T47D (cell line): ENCODE measurements at places on chromosomes 5 and 9.

GRCh38 chr5:128673411-128673957, 135.4 kb upstream of the FBN2 start:
- DNase-seq: no peak

DNA sequence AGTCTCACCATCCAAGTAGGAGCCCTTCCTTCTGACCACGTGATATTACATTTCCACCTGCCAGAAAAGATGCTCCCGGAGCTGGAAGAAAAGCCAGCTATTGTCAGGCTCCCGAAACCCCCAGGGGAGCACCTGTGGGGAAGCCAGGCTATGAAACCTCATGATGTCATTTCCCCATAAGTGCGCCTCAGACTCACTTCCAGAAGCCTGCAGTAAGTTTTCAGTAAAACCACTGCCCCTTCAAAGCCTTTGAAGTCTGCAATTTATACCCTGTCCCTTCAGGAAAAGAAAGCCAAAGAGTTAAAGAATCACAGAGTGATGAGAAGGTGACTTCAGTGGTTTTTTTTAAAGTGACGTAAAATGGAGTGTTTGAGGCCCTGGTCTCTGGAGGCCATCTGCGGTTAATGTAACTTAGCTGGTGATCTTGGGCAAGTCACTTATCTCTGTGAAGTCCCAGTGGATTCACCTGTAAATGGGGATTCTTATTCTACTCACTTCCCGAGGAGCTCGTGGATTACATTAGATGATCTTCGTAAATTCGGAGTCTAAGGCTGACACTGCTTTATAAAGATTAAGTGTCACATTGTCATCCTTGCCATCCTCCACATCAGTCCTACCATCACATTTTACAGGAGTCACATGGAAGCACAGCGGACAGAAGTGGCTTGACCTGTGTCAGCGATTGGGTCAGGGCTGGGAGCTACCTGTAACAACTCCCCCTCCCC, 2.6 kb upstream of the SEMA6A start:
- DNase-seq: no peak

GRCh38 chr5:108046955-108047670, 334.8 kb downstream of the FBXL17 start:
- no peak for DNase-seq

- DNase-seq: no peak
Observed at GRCh38 chr5:131297886-131298285, 34.0 kb downstream of the CDC42SE2 start.

DNA sequence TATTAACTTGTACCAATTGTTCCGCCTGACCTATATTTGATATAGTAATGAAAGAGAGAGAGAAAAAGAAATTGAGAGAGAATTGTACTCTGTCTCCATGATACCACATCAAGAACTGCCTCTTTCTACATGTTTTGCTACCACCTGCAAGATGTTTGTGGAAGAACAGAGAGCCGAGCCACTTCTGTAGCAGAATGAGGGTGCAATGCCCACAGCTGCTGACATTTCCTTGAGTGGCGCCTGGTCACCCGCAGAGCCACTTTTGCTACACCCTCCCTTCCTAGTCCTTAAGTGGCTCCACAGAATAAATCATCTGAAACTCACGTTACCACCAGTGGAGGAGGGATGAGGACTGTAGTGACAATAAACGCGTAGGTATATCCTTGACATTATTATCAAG, 17.1 kb upstream of the FAM81B start:
- no peak for DNase-seq

DNA sequence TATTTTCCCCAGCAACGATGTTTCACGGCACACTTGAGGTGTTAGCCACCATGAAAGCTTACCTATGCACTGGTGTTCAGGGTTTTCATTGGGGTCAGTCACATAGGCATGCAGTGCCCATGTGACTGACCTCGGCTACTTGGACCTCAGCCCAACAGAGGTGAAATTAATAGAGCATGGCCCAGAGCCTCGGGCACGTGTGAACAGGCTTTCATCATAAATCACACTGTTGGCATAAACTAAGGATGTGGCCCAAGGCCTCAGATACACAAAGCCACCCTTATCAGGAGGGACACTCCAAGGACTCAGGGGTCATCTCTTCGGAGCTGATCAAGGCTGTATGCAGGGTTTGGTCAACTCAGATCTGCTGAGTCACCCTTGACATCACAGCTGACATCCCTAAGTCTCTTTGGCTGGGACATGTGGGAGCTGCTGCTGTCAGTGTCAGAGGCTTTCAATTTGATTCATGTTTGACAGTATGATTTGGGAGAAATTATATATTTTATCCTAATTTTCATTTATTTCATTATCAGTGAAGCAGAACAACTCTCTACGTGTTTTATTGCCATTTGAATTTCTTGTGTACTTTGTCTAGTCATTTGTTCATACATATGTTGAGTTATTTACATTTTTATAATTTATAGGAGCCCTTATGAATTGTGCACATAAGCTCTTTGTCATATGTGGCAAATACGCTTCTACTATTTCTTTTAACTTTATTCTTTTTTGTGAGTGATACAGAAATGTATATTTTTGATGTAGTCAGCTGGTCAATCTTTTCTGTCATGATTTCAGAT, 59.7 kb upstream of the ANKRD33B start:
- no peak for DNase-seq

DNA sequence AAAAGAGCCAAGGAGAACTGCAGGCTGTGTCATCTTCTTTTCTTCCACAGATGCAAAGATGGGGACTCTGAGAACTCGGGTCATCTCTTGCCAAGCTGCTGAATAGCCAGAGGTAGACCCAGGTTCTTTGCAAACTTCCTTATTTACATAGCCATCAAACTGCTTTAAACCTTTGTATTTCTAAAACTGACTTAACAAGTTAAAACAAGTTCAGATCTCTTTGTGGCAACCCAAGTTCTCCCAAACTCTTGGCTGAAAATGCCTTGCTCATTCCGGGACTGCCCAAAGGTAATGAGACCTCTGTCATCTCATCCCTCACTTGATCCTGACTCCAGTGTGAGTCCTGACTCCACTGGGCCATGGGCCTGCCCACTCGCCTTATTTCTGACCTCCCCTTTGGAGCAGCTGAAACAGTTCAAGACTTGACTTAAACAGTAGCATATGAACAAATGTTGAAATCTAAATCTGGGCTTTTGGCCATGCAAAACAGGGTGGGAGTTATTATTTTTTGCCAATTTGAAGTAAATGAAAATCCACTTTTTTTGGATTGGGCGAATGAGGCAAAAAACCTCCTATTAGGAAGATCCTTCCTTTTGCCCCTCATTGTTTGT, 50.6 kb downstream of the FBXL7 start:
- no peak for DNase-seq

GRCh38 chr5:81121273-81121672, 111.8 kb upstream of the CKMT2 start:
- no peak for DNase-seq

GRCh38 chr5:177018341-177018740, 4.2 kb upstream of the ZNF346 start:
- no peak for DNase-seq
